Epithelial cell of alveolus of lung (primary cell): ENCODE measurements at places on chromosomes 4 and X. TPM values are rescaled to one million over a fixed set of nuclear protein-coding genes. Genes with fewer than 3 reads are reported as not detected.

The GAGE12J gene
- total RNA-seq: not detected in 2 replicates

The MAGEC2 gene
- total RNA-seq: not detected in 2 replicates

The SLC34A2 gene
- under 0.01 TPM in 1 of 2 replicates, not detected in the other for total RNA-seq

The MAGEA2 gene
- not detected in 2 replicates for total RNA-seq

The F11 gene
- total RNA-seq: not detected in 2 replicates

The SYP gene
- total RNA-seq: 0.13 TPM in 1 of 2 replicates, not detected in the other
